ENCODE measurements at places on chromosomes 1 and 21.

DNA sequence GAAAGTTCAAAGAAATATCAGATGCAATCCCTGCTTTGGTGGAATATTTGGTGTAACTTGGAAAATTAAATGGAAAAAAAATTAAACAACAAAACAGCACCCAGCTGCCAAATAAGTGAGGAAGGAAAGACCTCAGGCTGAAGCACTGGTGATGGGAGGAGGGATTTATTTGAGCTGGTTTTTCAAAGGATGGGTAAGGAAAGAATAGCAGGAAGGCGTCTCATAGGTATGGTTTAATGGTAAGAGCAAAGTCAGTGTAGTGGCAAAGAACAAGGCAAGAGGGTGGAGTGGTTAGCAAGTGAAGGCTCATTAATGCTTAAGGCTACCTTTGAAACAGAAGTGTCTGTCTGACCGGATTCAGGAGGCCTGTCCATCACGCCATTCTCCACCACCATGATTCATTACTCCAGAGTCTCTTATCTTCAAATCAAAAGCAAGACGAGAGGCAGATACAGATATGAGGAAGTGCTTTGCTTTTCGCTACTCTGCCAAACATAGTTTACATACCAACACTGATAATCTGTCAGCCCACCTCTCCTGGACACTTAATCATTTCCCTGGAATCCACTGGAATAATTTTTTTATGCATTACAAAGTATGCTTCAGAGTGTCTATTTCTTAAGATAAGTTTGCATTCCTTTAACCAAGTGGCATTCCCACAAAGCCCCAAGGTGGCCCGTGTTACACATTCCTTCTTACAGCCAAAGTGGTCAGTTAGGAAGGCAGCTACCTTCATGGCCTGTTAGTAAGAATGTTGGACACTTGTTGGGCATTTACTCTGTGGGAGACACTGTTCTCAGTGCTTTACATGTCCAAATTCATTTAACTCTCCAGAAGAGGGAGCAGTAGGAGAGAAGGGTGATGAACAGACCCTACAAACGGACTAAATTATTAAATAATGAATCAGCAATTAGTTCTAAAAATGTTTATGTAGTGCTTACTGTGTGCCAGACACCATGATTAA is 146.6 kb downstream of the ROR1 start:
- peak; percentile 92 for DNase-seq

DNA sequence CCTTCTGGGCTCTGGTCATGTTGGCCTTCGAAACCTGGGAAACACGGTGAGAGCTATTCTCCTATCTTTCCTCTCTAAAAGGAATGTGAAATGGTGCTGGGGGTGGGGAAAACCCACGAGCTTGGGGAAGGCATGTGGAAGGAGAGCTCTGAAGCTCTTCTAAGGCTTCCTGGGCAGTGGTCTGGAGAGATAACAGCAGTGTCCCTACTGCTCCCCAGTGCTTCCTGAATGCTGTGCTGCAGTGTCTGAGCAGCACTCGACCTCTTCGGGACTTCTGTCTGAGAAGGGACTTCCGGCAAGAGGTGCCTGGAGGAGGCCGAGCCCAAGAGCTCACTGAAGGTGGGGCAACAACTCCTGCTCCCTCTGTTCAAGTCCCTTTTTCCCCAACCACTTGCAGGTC is 2.8 kb downstream of the USP21 start:
- no peak for DNase-seq

GRCh38 chr1:228356897-228357680 is 49.5 kb downstream of the TRIM11 start:
- no peak for DNase-seq

GRCh38 chr1:16607433-16607851 is 5.9 kb downstream of the NBPF1 start:
- DNase-seq = no peak

DNA sequence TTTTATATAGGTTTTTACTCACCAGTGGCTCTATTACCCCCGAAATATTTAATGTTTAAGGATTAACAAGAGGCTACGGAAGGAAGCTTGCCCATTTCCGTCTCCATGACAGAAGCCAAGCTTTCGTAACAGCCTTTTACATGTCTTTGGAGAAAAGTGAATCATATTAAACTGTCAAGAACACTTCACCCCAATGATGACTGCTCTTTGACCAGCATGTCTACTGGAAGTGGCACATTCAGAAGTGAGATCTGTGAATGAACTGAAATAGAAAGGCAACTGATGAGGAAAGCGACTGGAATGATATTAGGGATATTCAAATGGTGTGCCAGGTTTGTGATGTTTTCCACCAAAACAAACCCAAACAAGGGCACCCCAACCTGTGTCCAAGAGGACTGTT is 8.5 kb upstream of the PRDM15 start:
- DNase-seq = no peak

DNA sequence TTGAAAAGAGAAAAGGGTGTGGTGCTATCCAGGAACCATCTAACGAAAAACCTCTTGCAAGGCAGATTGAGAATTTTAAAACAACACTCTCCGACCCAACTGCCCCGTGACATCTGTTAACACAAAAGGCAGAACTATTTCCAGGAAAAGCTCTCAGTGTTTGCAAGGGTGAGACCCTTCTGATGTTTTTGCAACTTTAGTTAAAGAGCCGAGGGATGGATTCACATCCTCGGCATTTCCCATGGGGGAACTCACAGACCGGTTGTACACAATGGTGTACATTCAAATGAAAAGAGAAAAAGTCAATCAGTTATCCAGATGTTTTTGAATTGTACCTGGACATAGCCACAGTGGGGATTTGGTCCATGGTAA is 120.0 kb downstream of the NGF start:
- no peak for DNase-seq

DNA sequence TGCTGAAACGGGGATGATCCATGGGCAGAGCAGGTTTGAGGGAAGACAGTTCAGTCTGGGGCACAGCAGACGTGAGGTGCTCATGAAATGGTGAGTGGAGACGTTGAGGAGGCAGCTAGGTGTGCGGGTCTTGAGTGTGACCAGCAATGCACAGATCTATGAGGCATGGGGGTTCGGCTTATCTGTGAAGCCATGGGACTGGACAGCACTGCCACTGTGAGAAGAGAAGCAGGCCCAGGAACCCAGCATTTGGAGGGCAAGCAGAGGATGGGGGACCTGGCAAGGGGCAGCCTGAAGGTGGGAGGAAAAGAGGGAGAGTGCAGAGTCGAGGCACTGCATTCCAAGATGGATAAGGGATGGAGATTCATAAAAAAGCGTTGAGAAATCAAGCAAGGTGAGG is 8.0 kb downstream of the CSF1 start:
- DNase-seq = no peak
